ENCODE measurements at places on chromosomes 12 and 14. TPM values are rescaled to one million over a fixed set of nuclear protein-coding genes. Genes with fewer than 3 reads are reported as not detected.

The KLC1 gene
- 151 TPM for total RNA-seq

The ITPK1 gene
- total RNA-seq, result 123 TPM

The SDR9C7 gene
- total RNA-seq, result not detected

The KCNJ8 gene
- 57.0 TPM for total RNA-seq

The IL26 gene
- not detected for total RNA-seq

The MANSC1 gene
- 8.5 TPM for total RNA-seq

GRCh38 chr14:93535537-93535936 lies 104.8 kb downstream of the UNC79 start:
- no peak for DNase-seq

- no peak for DNase-seq
Measured at GRCh38 chr12:45305907-45306306, 90.0 kb downstream of the ANO6 start.

DNA sequence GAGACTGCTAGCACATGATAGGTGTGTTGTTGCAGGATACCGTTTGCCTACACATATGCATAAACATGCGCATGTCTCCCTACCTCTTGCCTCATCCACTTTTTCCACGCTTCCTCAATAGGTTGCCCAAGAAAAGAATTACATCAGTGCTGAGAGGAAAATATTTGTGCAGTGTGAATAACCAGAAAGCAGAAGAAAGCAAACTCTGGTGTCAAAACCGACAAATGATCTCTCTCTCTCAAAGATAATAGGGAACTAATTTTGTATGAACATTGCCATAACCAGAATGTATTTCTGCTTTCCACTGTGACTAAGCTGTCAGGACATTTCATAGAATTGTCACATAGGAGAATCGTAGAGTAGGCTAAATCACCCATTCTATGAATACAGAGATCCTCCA lies 1.3 kb downstream of the CLEC7A start:
- DNase-seq, result no peak

- DNase-seq, result no peak
Measured at GRCh38 chr12:123465084-123465483, 7.1 kb downstream of the SNRNP35 start.

DNA sequence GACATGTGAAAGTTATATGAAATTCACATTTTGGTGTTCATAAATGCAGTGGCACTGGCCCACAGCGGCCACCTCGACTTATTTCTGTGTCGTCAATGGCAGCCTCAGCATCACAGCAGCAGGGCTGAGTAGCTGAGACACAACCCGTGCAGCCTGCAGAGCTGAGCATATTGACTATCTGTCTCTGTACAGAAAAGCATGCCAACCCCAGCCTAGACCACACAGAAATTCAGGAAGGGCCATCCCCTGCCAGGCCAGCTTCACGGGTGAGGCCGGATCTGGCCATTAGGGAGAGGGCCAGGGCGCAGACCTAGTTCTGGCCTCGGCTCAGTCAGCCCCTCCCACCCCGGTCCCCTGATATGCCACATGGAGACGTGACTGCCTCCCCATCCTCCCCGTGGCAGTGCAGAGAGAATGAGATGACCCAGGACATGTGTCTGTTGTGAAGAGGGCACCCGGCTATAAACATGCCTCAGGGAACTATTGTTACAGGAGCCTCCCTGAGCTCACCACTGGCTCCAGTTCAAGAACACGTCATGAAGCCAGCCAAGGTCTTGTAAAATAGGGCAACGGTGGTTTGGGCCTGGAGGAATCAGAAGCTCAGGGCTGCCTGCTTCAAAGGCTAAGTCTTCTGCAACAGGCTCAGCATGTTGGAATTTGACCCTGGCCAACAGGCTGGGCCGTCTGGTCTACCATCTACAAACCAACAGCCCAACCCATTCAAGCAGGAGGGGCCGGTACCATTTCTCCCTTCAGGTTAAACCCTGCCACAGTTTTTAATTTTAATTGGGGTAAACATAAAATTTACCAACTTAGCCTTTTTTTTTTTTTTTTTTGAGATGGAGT lies 25.5 kb downstream of the SCARB1 start:
- DNase-seq, result peak; percentile 79

Data from Right ventricle myocardium inferior (tissue), 1 donor.